Left renal pelvis (tissue), 4 donors: ENCODE measurements at places on chromosomes 4 and X. TPM values are rescaled to one million over a fixed set of nuclear protein-coding genes. Genes with fewer than 3 reads are reported as not detected.

Gene HSFX4
- polyA plus RNA-seq = 0.17 TPM

Gene LGI2
- 21.6 TPM for polyA plus RNA-seq

Gene IL15
- 0.96 TPM for polyA plus RNA-seq

Gene IDUA
- polyA plus RNA-seq = 13.7 TPM

Gene CLDN22
- 0.59 TPM for polyA plus RNA-seq

Gene DNAAF6
- not detected for polyA plus RNA-seq

Gene HPGD
- polyA plus RNA-seq = 28.4 TPM

Gene RADX
- polyA plus RNA-seq = 5.1 TPM

Gene BMP3
- polyA plus RNA-seq = 14.8 TPM

Gene ATP1B4
- polyA plus RNA-seq = not detected

Gene USP17L21
- polyA plus RNA-seq = not detected

Gene EPHA5
- polyA plus RNA-seq = 0.27 TPM

Gene FHIP1A
- 7.1 TPM for polyA plus RNA-seq

Gene COL4A6
- polyA plus RNA-seq = 7.1 TPM

Gene CT55
- polyA plus RNA-seq = 0.46 TPM

Gene DRP2
- polyA plus RNA-seq = 2.9 TPM

Gene PCYT1B
- polyA plus RNA-seq = 2.6 TPM

Gene GPR82
- polyA plus RNA-seq = 0.18 TPM

Gene KLHL34
- 0.04 TPM for polyA plus RNA-seq

Gene GPR173
- 14.1 TPM for polyA plus RNA-seq

Gene MAGEB10
- polyA plus RNA-seq = not detected

Gene CCSER1
- polyA plus RNA-seq = 23.4 TPM

Gene ARX
- not detected for polyA plus RNA-seq

Gene CCKAR
- 0.10 TPM for polyA plus RNA-seq

Gene CCDC160
- 11.8 TPM for polyA plus RNA-seq

Gene EDNRA
- polyA plus RNA-seq = 44.6 TPM

Gene FAT4
- polyA plus RNA-seq = 24.9 TPM

Gene SH3RF1
- 28.1 TPM for polyA plus RNA-seq

Gene CSN1S1
- polyA plus RNA-seq = 0.23 TPM

Gene PCDH7
- 38.2 TPM for polyA plus RNA-seq

Gene CTAG2
- polyA plus RNA-seq = not detected

Gene SLC34A2
- 35.3 TPM for polyA plus RNA-seq

Gene CITED1
- polyA plus RNA-seq = 11.1 TPM

Gene TLR7
- 0.53 TPM for polyA plus RNA-seq

Gene UGT2A1
- not detected for polyA plus RNA-seq

Gene TADA2B
- 17.8 TPM for polyA plus RNA-seq

Gene NEIL3
- polyA plus RNA-seq = 7.7 TPM

Gene MMGT1
- 26.9 TPM for polyA plus RNA-seq

Gene NKX3-2
- polyA plus RNA-seq = not detected

Gene ALAS2
- polyA plus RNA-seq = 14.3 TPM

Gene DUSP21
- not detected for polyA plus RNA-seq

Gene ZAR1
- 0.15 TPM for polyA plus RNA-seq

Gene TCP11X2
- 2.0 TPM for polyA plus RNA-seq

Gene MAGEC2
- polyA plus RNA-seq = not detected

Gene NHSL2
- polyA plus RNA-seq = 9.2 TPM

Gene RHOXF2
- polyA plus RNA-seq = not detected

Gene ARHGAP36
- polyA plus RNA-seq = 0.06 TPM
